Stimulated activated naive CD4-positive, alpha-beta T cell treated with Interleukin-2 at 50 U/mL for 16 hours (primary cell): ENCODE measurements at places on chromosomes 7 and 10.

DNA sequence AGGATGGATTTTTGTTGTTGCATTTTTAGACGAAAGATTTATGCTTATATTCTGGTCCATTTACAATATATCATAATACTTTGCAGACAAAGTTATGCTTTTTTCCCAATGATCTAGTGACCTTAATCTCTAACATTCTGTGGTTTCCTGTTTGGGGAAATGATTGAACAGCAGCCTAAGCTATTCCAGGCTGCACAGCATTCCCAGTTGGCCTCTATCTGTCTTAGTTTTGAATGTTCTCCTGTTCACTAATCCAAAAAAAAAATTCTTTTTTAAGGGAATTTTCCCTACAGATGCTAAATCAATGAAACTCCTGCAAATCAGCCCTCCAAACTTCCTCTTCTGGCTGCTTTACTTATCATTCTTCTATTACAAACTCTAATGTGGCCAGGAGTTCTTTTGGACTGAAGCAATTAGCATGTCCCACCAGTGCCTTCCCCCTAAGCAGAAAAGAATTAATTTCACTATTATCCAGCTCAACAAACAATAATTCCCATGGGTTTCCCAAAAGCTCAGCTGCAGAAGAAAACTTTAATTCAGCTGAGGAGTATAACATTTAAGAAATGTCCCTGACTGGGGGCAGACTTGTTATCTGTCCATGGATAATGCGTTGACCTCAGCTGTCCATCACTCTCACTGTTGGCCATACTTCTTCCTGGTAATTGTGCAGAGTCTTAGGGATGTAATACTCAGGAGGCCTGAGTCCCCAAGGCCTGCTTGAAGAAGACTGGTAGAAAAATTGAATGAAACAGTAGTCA lies 81.9 kb upstream of the TRIL start:
- DNase-seq = no peak

GRCh38 chr7:111873326-111873646 lies 311.0 kb upstream of the IMMP2L start:
- DNase-seq = no peak

DNA sequence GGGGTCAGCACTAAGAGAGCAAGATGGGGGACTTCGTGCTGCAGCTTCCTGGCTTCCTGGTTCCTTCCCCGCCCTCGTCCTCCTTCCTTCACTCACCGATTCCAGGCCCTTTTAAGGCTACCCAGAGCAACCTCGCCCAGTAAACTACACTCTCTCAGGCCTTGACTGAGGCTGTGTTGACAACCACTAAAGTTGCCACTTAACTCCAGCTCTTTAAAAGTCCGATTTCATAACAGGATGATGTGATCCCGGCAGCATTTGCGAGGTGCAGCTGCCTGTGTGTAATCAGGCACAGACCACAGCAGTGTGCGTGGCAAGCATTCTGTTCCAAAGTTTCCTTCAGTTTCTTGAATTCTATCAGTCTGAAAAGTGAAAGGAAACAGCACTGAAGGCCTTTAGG lies 110.6 kb downstream of the RAB11FIP2 start:
- DNase-seq = no peak

- peak; percentile 68 for DNase-seq
Measured at GRCh38 chr10:100046021-100046486, 35.6 kb downstream of the CPN1 start.

DNA sequence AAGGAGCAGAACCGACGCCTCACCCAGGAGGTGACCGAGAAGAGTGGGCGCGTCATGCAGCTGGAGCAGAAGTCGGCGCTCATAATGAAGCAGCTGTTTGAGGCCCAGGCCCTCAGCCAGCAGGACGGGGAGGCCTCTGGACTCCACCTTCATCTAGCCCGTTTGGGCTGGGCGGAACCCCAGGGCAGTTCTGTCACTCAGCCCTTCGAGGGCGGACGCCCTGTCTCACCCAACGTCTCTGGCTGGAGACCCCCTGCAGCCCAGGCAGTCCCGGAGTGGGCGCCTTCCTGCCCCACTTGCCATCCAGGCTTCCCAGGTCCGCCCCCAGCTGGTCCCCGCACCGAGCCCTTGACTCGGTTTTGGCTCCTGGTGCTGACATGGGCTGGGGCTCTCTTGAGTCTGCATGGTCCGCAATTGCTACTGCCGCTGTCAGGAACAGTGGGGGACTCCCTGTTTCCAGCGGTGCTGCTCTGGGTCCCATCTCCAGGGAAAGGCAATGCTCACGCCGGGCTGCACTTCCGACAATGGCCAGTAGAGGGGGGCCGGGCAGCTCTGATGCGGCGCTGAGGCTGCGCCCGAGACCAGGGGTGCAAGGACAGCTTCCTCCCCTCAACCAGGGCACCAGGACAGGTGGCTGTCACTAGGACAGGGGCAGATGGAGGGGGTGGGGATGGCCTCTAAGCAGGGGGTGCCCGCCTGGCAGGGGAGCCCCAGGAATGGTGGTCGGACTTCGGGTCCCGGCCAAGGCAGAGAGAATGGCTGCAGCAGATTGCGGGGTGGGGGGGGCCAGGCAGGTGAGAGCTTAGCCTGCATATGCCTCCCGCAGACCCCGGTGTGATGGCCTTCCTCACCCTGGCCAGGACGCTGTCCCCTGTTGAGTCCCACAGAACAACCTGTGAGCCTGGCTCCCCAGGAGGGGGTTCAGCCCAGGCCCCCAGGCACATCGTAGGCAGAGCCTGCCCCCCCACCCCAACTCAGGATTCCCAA lies 71.2 kb upstream of the KCTD7 start:
- peak; percentile 52 for DNase-seq

DNA sequence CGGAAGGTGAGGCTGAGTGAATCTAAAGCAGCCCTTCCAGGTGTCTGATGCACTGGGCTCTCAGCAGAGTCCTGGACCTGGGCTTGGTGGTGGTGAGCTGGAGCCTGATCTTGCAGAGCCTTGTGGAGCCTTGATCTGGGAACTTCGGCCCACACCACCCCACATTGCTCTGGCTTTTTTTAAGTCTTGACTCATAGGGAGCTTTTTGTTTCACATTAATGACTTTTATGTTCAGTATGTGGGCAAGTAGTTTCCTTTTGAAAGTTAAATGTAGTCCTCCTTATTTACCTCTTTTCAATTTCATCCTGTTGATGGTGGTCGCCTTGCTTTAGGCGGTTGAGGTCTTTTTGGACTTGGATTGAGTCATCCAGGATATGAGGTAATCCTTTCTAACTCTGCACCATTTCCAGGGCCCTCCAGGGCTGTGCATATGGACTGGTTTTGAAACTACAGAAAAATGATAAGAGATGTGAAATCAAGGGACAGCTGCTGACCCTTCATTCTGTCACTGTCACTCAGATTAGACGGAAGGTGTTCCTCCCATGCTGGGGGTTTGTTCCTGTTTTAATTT lies 2.9 kb upstream of the NRAP start:
- no peak for DNase-seq

DNA sequence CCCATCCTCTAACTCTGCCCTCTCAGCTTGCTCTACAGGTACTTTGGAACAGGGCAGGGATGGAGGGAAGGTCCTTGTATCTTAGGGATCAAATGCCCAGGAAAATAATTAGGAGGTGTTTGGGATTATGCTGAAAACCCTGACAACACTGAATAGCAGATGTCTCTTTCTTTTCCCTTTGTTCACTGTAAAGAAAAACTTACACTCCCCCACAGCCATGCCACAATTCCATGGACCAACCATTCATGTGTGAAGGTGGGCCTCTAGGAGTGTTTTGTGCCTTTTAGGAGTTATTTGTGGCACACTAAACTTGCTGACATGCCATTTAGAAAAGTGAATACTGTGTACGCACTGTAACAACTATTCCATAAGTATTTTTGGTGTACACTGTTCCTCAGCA lies 108.1 kb downstream of the SNX10 start:
- DNase-seq = no peak

GRCh38 chr7:131066635-131067034 lies 261.0 kb upstream of the MKLN1 start:
- no peak for DNase-seq

GRCh38 chr10:15849316-15849715 lies 11.0 kb downstream of the MINDY3 start:
- DNase-seq = no peak

- no peak for DNase-seq
Measured at GRCh38 chr7:15446722-15447121, 115.1 kb downstream of the AGMO start.

DNA sequence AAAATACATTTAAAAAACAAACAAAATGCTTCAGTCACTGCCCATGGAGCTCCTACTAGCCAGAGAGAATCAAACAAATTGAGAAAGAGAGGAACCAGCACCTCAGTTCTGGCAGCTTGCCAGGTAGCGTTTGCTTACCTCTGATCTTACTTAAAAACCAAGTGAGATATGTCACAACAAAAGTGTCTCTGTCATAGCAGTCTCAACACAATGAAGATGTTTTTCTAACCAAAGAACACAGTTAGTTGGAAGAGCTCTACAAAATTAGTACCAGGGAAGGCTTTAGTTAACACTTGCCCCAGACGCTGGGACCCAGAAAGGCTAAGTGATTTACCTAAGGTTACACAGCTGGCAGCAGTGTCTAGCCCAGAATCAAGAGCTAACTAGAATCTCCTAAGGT lies 3.4 kb downstream of the DOCK4 start:
- peak; percentile 1 for DNase-seq

GRCh38 chr10:53356616-53357349 lies 584.2 kb upstream of the MBL2 start:
- no peak for DNase-seq

- no peak for DNase-seq
Measured at GRCh38 chr10:44043646-44044375, 341.1 kb downstream of the CXCL12 start.

GRCh38 chr10:7337431-7338171 lies 73.2 kb downstream of the SFMBT2 start:
- DNase-seq = no peak

DNA sequence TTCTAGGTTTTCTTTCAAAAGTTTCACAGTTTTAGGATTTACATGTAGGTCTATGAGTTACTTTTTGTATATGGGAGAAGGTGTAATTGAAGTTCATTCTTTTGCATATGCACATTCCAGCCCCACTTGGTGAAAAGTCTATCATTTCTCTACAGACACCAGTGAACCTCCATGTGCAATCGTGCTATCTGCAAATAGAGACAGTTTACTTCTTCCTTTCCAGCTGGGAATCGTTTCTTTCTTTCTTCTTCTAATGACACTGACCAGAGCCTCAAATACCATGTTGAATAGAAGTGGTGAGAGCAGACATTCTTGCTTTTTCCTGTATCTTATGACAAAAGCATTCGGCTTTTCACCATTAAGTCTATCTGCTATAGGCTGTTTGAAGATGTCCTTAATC lies 122.7 kb downstream of the ARHGAP22 start:
- no peak for DNase-seq

- DNase-seq = no peak
Measured at GRCh38 chr7:36895192-36895591, 170.9 kb upstream of the AOAH start.

DNA sequence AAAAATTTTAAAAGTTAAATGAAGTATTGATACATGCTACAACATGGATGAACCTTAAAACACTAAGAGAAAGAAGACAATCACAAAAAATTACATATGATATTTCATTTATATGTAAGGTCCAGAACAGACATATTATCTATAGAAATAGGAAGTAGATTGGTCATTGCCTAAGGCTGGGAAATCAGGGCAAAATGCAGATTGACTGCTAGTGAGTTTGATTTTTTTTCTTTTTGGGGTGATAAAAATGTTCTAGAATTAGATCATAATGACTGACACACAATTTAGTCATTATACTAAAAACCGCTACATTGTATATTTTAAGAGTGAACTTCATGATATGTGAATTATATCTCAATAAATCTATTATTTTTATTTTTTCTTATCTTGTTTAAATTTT lies 88.3 kb downstream of the CPEB3 start:
- no peak for DNase-seq

DNA sequence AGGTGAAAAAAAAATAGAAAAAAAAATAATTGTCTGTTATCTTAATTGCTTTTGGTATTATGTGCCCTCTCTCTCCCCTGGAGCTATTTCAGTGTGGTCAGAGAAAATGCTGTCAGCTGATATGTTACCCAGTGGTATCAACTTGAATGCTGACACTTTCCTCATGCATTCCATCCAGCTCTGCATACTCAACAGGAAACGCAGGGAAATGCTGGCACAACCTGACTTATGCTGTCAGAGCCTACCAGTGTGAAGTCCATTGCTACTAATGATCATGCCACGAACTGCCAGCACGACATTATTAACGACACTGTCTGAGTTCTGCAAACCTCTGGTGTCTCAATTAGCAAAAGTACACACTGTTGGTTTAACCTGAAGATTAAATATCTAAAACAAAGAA lies 182.8 kb downstream of the ZWINT start:
- no peak for DNase-seq

- DNase-seq = no peak
Measured at GRCh38 chr7:140143997-140144396, 32.8 kb downstream of the KDM7A start.
